KG1 (cell line): ENCODE measurements at places on chromosomes 5 and 9.

- no peak for DNase-seq
Observed at GRCh38 chr9:120654272-120654671, 60.0 kb downstream of the MEGF9 start.

GRCh38 chr5:151556806-151557205 is 34.3 kb downstream of the FAT2 start:
- DNase-seq = no peak

DNA sequence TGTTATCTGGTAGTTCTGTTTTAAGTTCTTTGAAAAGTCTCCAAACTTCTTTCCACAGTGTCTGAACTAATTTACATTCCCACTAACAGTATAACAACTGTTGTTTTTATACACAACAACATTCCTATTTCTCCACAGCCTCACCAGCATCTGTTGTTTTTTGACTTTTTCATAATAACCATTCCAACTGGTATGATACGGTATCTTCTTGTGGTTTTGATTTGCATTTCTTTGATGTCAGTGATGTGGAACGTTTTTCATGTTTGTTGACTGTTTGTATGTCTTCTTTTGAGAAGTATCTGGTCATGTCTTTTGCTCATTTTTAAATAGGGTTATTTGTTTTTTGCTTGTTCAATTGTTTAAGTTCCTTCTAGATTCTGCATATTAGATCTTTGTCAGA is 12.6 kb upstream of the GRAMD2B start:
- DNase-seq = no peak

- DNase-seq = no peak
Observed at GRCh38 chr5:1652873-1653697, 129.3 kb upstream of the LPCAT1 start.

DNA sequence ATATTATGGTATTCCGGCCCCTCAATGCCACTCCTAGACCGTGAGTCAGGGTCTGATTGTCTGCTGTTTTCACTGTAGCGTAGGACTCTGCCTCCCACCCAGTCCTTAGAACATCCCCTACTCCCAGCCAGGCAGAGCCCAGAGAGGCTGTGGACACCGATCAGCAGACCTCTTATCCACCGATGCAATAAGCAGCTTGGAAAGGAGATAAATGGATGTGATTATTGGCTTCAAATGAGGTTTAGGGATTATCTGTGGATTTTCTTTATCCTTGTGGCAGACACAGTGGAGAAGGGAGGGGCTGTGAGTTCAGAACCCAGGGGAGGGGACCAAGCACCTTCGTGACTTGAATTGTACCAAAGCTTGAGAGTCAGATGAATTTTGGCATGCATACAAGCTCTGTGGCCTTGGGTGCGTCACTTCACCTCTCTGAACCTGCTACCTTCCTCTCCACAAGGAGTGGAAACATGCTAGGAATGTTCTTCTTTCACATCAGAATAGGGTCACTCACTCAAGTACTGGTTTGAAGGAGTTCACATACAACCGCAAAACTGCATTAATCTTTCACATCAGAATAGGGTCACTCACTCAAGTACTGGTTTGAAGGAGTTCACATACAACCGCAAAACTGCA is 83.1 kb upstream of the CPLX2 start:
- no peak for DNase-seq

DNA sequence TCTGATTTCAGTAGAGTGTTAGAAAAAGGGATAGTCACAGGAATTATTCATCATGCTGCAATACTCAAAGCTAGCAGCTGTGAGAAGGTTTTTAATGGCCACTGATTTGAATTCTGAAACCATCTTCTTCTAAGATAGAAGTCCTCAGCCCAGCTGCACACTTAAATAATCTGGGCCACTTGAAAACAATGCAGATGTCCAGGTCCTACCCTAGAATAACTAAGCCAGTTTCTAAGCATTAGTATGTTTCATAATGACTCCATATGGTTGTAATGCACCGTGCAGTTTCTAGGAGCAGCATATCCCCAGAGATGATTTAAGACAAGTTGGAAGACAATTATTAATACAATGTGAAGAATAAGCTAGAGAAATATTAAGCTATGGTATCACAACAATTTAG is 159.9 kb upstream of the FBXL17 start:
- no peak for DNase-seq

GRCh38 chr5:84063041-84063440 is 321.6 kb downstream of the EDIL3 start:
- DNase-seq = no peak

- DNase-seq = no peak
Observed at GRCh38 chr9:21559402-21560280, 77.5 kb upstream of the IFNE start.

GRCh38 chr5:32443541-32444430 is 754 bp downstream of the ZFR start:
- peak; percentile 72 for DNase-seq

DNA sequence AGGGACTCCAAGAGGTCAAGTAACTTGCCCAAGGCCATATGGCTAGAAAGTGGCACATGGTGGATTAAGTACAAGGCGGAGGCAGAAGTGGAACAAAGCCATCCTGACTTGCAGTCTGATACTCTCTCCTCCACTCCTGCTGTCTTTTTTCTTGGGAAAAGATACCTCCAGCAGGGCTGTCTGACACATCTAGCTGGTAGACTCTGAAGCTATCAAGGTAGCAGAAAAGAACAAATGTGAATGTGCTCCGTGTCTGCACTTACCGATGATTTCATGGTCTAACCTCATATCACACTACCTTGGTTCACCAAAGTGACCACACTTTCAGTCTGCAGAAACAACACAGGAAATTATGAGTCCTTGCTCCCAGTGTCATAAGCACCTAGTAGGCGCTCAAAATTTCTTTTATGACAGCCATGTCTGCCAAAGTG is 284.8 kb downstream of the CRB2 start:
- DNase-seq = no peak

DNA sequence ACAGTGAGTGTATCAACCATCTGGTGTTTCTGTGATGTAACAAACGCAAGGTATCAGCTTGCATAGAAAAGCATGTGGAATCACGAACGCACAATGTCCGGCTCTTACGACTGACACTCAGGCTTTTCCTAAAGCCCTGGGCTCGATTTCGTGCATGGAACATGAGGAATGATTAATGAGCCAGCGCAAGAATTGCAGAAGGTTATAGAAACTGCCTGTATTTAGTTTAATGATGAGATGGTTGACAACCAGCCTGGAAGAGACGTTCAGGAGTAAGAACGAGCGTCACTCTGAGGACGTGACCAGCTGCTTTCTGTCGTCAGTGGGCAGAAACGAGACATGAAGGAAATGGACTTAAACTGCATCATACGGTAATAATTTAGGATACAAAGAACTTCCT is 497.6 kb downstream of the IRX1 start:
- no peak for DNase-seq

DNA sequence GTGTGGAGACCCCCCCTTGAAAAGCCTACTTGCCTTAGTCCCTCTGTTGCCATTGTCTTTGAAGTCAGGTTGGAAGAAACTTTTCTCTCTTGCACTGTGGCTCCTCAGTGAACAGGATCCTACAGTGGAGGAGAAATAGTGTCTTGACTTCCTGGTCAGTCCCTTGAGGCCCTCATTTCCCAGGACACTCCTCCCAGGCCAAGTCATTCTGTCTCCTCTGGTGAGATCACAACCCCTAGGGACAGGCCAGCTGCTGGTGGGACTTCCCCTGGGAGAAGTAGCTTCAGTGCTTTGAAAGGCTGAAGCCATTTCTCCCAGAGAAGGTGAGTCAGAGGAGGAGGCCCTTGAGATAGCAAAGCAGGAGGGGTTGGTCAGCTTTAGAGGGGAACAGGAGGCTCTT is 10.1 kb upstream of the GRIA1 start:
- no peak for DNase-seq

DNA sequence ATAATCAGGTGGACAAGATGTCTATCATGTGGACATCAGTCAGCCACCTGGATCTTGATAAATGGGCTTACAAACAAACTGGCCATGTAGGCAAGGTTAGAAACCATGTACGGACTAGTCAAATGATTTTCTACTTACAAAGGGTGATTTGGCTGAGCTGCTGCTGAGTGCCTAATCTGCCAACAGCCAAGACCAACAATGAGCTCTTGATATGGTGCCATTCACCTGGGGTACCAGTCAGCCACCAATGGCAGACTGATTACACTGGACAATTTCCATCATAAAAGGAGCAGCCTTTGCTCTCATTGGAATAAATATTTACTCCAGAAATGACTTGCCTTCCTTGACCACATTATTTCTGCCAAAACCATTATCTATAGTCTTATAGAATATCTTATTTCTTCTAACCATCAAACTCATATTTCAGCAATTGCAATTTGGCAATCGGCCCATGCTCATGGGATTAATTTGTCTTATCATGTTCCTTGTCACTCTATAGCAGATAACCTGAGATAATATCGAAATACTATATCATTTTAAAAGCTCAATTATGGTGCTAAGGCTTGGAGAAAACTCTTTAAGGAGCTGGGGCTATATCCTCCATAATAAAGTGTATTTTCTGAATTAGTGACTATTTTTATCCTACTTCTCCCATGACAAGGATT is 135.1 kb downstream of the SLC25A46 start:
- DNase-seq = no peak

DNA sequence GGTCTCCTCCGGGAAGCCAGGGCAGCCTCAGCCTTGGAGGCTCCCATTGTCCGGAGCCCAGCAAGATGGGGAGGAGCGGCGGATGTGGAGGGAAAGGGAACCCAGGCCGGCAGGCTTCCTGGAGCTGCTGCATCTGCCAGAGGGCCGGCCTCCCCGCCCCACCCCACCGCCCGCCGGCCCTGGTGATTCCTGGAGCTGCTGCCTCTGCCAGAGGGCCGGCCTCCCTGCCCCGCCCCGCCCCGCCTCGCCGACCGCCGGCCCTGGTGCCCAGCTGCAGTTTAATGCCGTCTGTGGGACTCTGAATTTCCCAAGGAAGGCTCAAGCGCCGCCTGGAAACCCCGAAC is 31.6 kb downstream of the EXD3 start:
- no peak for DNase-seq

- no peak for DNase-seq
Observed at GRCh38 chr5:55480781-55481180, 54.0 kb downstream of the PLPP1 start.

DNA sequence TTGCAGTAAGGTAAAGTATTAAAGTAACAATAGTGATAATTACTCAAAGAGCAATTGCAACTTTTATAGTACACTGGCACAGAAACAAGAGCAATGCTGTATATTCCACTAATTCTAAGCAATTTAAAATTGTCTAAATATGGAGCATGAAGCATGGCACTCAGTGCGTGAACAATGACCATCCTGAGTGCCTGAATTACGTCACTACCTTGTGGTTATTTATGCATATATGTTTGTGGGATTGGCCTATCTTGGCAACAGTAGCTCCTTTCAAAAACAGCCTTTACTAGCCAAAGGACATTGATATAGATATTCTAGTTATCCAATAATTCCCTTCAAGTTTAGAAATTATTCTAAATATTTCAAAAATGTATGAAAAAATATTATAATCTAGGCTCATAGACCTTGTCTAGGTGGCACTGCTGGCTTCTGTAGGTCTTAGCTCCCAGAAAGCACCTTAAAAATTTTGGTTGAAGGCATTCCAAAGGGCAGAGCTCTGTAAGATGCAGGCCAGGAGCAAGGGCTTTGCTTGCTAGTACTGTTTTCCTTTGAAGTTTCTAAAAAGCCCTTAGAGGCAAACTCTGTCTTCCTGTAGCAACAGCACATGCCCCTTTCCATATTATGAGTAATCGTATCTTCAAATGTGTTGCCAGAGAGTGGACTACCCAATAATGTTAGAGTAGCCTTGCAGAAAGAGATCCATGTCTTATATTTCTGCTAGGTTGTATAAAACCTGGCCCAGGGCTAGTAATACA is 719.3 kb downstream of the NR2F1-AS1 start:
- no peak for DNase-seq

DNA sequence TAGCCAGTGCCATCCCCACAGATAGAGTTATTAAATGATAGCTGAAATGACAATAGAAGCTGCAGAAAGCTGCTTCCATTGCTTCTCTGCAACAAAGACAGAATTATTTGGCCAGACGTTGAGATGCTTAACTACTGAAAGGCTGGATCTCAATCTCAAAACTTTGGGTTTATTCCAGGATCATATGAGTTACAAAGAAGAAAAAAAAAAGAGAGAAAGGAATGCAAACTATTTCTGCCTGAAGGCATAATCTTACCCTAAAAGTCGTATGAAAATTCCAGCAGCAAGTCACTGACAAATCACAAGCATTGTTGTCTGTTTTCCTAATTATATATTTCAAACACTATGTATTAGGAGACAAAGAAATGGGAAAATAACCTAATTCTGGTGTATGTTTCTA is 12.8 kb upstream of the TYRP1 start:
- no peak for DNase-seq

DNA sequence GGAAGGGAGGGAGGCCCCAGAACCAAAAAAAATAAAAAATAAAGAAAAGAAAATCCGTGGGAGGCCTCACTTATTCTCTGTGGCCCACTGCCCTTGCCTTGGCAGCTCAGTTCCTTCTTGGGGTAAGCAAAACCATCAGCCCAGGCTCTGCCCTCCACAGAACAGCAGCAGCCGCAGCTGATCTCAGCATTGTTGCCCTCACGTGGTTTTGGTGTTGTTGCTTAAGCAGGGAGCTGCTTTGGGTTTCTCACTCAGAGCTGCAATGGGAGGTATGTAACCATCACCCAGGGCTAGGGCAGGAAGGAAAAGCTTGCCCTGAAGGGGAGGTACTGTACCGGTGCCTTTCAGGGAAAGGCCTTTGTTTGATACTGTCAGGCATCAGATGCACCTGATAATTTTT is 374.7 kb upstream of the WWC1 start:
- no peak for DNase-seq

GRCh38 chr5:935510-936084 is 42.9 kb downstream of the TRIP13 start:
- no peak for DNase-seq

DNA sequence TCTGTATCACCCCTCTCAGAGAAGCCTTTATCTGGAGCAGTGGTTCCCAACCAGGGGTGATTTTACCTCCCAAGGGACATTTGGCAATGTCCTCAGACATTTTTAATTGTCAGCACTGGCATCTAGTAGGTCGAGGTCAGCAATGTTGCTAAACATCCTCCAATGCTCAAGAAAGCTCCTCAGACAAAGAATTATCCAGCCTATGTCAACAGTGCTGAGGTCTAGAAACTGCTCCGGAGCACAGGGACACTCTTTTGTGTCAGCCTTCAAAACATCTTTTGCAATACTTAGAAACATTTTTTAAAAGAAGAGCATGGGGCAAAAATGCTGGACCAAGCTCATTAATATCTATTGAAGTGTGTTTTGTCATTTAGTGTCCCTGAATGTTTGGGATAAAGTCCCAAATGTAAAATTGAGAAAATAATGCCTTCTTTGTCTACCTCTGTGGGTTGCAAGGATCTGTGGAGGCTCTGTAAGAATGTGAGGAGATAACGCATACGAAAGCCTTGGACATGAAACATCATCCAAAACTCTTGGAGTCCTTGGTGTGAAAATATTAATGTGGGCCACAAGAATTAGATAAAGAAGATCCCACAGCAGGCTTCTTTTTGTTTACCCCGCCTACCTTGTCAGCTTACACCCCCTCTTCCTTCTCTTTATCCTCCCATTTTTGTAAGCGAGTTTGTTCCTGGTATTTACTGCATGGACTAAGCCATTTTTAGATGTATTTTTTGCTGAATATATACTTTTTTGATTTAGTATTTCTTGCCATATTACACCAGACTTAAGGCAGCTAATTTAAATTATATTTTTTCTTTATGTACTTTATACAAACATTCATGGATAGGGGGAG is 193.5 kb downstream of the CD180 start:
- DNase-seq = no peak
